ENCODE measurements at places on chromosomes 4 and X.
A peak's percentile ranks its signal among the peaks of the same experiment; 100 is the strongest.

- no peaks in the 10 kb centered on the region for H3K36me3 ChIP-seq
- no peak for DNase-seq
- H3K4me3 ChIP-seq = no peak overlapping the region
Measured at GRCh38 chrX:13304052-13304451, 15.8 kb downstream of the ATXN3L start.

DNA sequence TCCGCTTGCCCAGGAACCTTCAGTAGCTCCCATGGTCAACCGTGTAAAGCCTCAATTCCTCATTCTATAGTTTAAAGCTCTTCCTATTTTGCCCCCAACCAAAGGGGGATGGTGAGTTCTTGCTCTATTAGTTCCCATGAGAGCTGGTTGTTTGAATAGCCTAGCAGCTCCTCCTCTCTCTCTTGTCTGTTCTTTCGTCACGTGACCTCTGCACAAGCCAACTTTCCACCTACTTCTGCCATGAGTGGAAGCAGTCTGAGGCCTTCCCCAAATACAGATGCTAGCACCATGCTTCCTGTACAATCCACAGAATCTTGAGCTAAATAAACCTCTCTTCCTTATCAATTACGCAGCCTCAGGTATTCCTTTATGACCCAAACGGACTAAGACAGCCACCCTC, 42.8 kb downstream of the ANXA5 start:
- no peak overlapping the region for H3K4me3 ChIP-seq
- H3K27me3 ChIP-seq = no peaks in the 10 kb centered on the region
- DNase-seq = no peak
- no peaks in the 10 kb centered on the region for H3K4me1 ChIP-seq
- H3K36me3 ChIP-seq = no peaks in the 10 kb centered on the region
- no peak overlapping the region for H3K27ac ChIP-seq

- H3K27me3 ChIP-seq = no peaks in the 10 kb centered on the region
- no peaks in the 10 kb centered on the region for H3K4me1 ChIP-seq
- no peak for DNase-seq
- no peak overlapping the region for H3K27ac ChIP-seq
- H3K4me3 ChIP-seq = no peak overlapping the region
Measured at GRCh38 chr4:11042760-11043159, 358.2 kb upstream of the CLNK start.

DNA sequence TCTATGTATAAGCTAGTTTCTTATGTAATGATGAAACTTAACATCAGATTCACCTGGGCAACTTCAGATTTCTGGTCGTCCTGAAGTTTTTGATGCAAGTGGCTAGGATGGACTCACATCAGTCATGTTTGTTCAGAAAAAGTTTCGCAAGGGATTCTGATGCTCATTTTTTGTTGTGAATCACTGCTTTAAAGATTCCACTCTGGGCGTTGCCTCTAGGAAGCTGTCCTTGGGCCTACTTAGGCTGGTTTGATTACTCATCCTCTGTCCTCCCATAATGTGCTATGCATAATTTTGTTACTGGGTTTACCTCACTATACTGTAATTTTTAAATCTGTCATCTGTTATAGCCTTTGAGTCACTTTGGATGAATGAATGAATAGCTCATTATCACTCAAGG, 30.8 kb downstream of the HERC3 start:
- H3K4me1 ChIP-seq = peaks cover 4% of the 10 kb centered on the region
- H3K4me3 ChIP-seq = no peak overlapping the region
- no peaks in the 10 kb centered on the region for H3K36me3 ChIP-seq
- no peak for DNase-seq
- no peaks in the 10 kb centered on the region for H3K27me3 ChIP-seq

GRCh38 chrX:40176351-40177116, 78.8 kb upstream of the BCOR start:
- H3K36me3 ChIP-seq = no peaks in the 10 kb centered on the region
- peaks cover 22% of the 10 kb centered on the region for H3K4me1 ChIP-seq
- DNase-seq = peak; percentile 77
- peak overlapping the region; percentile 84 for H3K27ac ChIP-seq
- peak overlapping the region; percentile 23 for H3K4me3 ChIP-seq
- H3K27me3 ChIP-seq = no peaks in the 10 kb centered on the region

DNA sequence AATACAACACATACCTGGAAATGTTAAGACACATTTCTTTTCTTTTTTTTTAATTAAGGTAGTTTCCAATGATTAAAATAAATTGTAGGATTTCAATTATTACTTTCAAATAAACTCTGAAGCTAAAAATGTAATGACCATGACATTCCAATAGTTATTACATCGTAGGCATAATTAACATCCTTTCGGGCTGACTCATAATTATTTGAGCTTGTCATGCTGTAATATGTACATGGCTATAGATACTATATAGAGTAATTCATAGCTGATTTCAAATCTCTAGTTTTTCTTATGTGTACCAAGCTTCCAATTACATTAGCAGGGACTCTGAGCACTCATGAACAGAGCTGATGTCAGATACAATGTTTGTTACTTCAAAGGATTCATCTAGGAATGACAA, 125.7 kb upstream of the GABRG1 start:
- no peak overlapping the region for H3K27ac ChIP-seq
- H3K27me3 ChIP-seq = no peaks in the 10 kb centered on the region
- H3K4me1 ChIP-seq = no peaks in the 10 kb centered on the region
- no peak overlapping the region for H3K4me3 ChIP-seq

DNA sequence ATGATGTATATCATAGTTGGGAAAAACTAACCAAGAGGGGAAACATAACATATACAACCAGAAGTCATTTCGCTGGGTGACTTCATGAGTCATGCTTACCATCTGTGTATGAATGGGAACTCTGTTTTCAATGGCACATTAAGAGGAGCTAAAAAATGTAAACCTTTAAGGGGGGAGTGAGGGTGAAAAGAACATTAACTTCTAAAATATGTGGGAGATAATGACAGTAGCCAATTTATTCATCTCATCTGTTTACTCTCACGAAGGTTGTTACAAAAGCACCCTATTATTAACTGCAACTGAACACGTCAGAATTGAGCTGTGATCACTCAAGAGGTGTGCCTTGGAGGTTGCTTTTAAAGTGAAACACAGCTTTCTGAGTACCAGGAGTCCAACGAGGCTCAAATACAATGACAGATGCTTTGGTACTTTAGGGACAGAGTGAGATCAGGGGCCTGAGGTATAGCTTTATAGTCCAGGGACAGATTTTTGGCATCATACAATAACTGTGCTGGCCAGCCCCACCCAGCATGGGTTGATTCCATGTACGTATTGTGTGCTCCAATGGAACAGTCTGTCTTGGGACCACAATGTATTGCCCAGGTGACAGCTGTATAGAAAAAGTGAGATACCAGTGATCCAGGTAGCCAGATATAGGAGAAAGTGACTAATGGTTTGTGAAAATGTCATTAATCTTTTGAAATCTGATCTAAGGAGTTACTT, 107.3 kb downstream of the AMMECR1 start:
- H3K27me3 ChIP-seq = no peaks in the 10 kb centered on the region
- no peak overlapping the region for H3K4me3 ChIP-seq
- H3K36me3 ChIP-seq = no peaks in the 10 kb centered on the region
- H3K27ac ChIP-seq = no peak overlapping the region
- DNase-seq = no peak
- H3K4me1 ChIP-seq = no peaks in the 10 kb centered on the region

- H3K27ac ChIP-seq = no peak overlapping the region
- DNase-seq = no peak
- H3K27me3 ChIP-seq = no peaks in the 10 kb centered on the region
- H3K4me3 ChIP-seq = no peak overlapping the region
- H3K36me3 ChIP-seq = no peaks in the 10 kb centered on the region
- no peaks in the 10 kb centered on the region for H3K4me1 ChIP-seq
Measured at GRCh38 chr4:113483131-113483530, 278.4 kb downstream of the CAMK2D start.

DNA sequence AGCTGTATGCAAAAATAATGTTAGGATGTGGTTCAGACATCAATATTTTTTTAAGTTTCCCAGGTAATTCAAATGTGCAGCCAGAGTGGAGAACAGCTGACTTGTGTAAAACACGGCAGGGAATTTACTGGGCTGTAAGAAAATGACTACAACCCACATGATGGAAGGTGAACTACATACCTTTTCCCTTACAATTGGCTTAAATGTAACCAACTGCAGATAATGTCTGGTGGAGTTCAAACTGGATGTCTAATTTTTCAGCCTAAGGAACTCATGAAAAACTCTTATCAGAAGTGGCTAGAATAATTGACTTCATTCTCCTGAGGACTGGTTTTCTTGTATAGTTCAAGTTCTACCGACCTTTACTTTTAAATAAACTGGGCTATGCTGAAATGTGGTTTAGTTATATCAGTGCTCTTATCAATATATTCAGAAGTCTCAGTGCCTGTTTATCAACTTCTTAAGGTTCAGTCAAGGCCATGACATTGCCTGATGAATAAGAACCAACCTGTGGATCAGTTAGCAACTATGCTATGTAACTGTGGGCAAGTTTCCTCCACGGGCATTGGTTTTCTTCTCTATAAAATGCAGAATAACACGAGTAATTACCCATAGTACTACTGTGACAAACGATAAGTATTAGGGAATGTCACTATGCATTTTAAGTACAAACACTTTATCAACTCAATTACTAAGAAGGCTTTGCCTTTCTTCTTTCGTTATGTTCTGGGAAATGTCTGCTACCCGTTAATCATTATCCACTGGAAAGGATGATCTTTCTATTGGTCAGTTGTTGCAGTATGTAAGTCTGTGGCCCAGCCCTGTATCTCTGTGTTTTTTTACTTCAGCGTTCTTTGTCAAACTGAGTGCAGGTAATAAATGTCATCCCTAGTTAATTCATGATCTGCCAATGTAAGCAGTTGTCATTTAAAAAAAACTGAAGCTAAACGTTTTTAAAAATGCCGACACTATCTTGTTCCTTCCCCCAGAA, 181.6 kb downstream of the PCDH7 start:
- H3K27me3 ChIP-seq = no peaks in the 10 kb centered on the region
- H3K36me3 ChIP-seq = no peaks in the 10 kb centered on the region
- H3K4me1 ChIP-seq = no peaks in the 10 kb centered on the region
- no peak overlapping the region for H3K4me3 ChIP-seq
- H3K27ac ChIP-seq = no peak overlapping the region
- no peak for DNase-seq

DNA sequence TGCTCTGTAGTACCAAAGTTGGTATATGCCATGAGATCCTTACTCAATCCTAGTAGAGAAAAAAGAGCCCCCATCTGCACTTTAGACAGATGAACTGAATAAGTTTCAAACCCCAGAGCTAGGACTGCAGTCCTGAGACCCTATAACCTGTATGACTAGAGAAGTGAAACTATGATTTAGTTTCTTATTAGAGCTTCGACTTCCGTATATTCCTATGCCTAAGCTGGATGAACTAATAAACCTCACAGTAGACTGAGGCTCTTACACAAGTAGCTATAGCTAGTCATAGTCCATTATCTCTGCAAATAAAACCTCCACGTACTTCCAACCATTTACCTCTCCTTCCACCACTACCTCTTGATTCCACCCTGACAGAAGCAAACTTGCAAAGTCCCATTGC, 6.3 kb upstream of the OTUD4 start:
- no peaks in the 10 kb centered on the region for H3K4me1 ChIP-seq
- H3K4me3 ChIP-seq = no peak overlapping the region
- no peak for DNase-seq

- H3K4me3 ChIP-seq = no peak overlapping the region
- no peaks in the 10 kb centered on the region for H3K27me3 ChIP-seq
- H3K27ac ChIP-seq = no peak overlapping the region
- no peaks in the 10 kb centered on the region for H3K36me3 ChIP-seq
- peak; percentile 14 for DNase-seq
- H3K4me1 ChIP-seq = no peaks in the 10 kb centered on the region
Measured at GRCh38 chr4:37793562-37793961, 32.9 kb upstream of the PGM2 start.

DNA sequence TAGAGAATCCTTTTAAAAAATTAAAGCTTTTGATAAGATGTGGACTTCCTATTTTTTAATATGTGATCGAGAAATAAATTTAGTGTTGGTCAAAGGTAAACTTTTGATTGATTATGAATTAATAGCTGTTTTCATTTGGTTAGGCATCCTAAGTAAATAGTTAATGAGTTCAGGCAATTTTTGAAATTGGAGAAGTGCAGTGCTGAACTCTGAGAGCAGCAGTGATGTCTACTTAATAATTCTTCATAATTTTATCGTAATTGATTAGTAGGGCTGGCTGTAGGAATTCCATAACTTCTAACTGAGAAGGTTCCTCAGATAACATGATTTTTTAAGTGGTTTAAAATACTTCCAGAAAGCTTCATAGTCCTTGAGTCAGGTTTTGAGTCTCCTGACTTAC, 1.5 kb downstream of the MND1 start:
- no peak for DNase-seq
- no peak overlapping the region for H3K27ac ChIP-seq
- peaks cover 15% of the 10 kb centered on the region for H3K4me1 ChIP-seq
- H3K36me3 ChIP-seq = no peaks in the 10 kb centered on the region

- H3K27me3 ChIP-seq = no peaks in the 10 kb centered on the region
- no peaks in the 10 kb centered on the region for H3K36me3 ChIP-seq
- no peaks in the 10 kb centered on the region for H3K4me1 ChIP-seq
- no peak overlapping the region for H3K4me3 ChIP-seq
Measured at GRCh38 chr4:89562746-89563145, 255.1 kb upstream of the GPRIN3 start.

DNA sequence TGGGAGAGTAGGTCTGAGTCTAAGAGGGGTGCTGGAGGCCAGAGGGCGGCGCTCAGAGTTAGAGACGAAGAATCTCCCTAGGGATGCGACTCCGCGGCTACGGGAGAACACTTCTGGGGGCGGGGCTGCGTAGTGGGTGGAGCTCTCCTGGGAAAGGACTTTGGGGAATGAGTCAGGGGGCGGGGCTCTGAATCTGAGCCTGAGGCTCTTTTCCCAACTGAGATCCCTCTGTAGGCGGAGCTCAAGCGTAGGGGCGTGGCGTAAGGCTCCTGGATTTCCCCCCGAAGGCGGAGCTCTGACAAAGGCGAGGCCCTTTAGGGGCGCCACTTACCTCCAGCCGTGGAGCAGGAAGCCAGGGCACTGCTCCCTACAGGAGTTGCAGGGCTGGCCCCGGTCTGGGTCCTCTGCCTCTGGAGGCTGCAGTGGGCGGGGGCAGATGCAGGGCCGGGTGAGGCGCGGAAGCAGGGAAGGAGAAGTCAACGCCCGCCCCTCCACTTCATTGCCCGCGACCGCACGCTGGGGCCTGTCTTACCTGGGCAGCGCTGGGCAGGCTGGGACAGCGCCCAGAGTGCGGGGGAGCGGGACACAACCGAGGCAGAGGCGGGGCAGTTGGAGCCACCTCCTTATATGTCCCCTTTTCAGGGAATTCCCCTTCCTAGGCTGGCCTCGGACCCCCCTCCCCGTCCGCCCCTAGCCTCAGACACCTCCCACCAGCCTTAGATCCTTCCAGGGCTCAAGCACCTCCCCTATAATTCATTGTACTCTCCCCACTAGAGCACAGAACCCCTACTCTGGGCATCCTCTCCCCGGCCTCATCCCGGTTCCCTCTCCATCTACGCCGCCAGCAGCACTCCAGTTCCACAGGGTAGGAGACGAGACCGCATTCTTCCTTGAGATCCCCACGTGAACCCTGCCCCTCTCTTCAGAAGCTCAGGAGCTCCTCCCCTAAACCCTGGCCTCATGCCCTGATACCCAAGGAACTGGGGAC, 1.6 kb downstream of the PRICKLE3 start:
- peak overlapping the region; percentile 46 for H3K27ac ChIP-seq
- DNase-seq = peak; percentile 53
- no peaks in the 10 kb centered on the region for H3K36me3 ChIP-seq
- peak overlapping the region; percentile 47 for H3K4me3 ChIP-seq

GRCh38 chrX:122586831-122587230, 597.2 kb upstream of the GRIA3 start:
- H3K27me3 ChIP-seq = no peaks in the 10 kb centered on the region
- no peaks in the 10 kb centered on the region for H3K4me1 ChIP-seq
- no peak overlapping the region for H3K4me3 ChIP-seq
- H3K36me3 ChIP-seq = no peaks in the 10 kb centered on the region
- no peak for DNase-seq
- no peak overlapping the region for H3K27ac ChIP-seq
